Stimulated activated CD4-positive, alpha-beta T cell treated with anti-CD3 and anti-CD28 coated beads, Interleukin-15, amount 100 ng/mL, for 24 hours (primary cell): ENCODE measurements at places on chromosomes 12 and 14.

- no peak for DNase-seq
These were observed 12.0 kb downstream of the C1S start for GRCh38 chr12:7072554-7072953.

GRCh38 chr12:33438851-33439586 is 600 bp downstream of the SYT10 start:
- DNase-seq = no peak

GRCh38 chr12:30286345-30286926 is 409.2 kb downstream of the IPO8 start:
- DNase-seq = no peak

GRCh38 chr12:108191938-108192337 is 62.9 kb downstream of the WSCD2 start:
- DNase-seq = no peak

DNA sequence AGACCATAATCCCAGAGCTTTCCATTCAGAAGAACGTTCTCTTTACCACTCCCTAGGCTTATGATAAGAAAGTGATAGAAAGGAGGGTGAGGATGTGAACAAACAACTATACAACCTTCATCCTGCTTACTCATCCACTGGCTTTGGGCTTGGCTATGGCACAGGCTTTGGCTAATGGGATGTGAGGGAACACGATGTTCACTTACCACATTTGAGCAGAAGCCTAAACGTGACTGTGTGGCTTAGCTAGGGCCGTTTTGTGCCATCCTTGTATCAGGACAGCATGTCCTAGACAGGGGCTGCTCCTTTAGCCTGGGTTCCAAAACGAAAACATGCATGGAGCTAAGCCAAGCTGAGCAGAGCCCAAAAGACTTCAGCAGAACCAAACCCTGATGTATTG is 118.6 kb upstream of the CCDC175 start:
- no peak for DNase-seq
